ENCODE measurements at places on chromosomes 11 and 22.

DNA sequence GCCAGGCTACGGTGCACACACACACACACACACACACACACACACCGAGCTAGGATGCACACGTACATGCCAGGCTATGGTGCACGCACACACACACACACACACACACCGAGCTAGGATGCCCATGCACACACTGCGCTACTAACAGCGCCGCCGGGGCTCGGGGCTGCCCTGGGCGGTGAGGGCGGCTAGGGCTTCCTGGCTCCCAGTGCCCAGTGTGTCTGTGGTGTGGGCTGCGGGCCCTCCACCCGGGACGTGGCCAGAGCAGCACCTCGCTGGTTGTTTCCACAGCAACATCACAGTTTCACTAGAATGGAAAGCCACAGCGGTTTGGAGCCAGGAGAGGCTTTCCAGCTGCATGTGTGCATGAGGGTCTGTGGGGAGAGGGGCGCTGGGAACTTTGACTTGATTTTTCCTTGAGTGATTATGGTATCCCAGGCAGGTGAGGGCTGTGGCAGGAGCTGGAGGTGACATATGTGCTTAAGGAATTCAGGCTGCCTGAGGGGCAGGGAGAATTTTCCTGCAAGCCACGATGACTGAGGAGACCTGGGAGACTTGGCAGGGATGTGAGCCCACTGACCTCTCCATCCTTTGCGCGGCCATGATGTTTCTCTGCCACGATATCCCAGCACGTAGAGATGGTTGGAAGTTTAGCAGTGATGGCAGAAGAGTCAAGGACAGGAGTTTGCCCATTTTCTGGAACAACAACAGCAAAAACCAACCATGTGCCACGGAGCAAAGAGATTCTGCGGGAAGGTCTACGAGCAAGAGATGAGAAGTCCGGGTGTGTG, 195.9 kb downstream of the SNX19 start:
- no peak for DNase-seq

- no peak for DNase-seq
Observed at GRCh38 chr11:10291801-10292638, 2.0 kb downstream of the SBF2 start.

GRCh38 chr11:10993186-10993585, 135.3 kb upstream of the ZBED5 start:
- no peak for DNase-seq

DNA sequence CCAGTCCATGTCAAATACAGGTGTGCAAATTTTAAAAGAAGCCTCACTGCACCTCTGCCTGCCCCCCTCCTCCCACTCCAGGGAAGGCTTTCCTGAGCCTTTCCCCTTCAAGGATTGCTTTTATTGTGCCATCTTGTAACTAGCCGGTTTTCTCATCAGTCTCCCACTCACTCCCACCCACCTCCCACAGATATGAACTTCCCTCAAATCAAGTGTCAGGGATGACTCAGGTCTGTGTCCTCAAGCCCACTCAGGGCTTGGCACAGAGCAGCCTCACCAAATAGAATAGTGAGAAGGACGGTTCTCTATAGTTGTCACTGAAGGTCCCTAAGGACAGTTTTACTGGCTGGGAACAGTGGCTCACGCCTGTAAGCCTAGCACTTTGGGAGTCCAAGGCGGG, 43.0 kb downstream of the THAP12 start:
- no peak for DNase-seq

GRCh38 chr11:44927174-44927661, 23.5 kb downstream of the TP53I11 start:
- peak; percentile 46 for DNase-seq
